NCI-H1092 treated with DMSO at 0.1 percent for 48 hours (cell line): ENCODE measurements at places on chromosomes 3 and 15.
A peak's percentile ranks its signal among the peaks of the same experiment; 100 is the strongest.

DNA sequence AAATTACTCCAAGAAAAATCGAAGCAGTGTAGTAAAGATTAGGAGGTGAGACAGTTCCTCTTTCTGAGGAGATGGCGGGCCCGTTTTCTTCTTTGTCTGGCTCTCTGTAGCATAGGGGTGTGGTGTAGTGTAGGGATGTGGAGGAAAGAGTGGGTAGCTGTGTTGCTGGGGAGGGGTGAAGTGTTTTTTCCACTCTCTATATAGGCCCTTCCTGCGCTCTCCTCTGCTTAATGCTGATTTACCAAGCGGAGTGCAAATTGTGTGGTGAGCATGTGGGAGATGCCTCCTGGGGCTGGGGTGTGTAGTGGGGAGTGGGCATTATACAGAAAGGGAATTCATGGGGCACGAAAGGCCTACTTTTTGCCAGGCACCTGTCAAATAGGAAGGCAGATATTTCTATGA, 94.9 kb downstream of the ST6GAL1 start:
- no peak for DNase-seq

- no peak for DNase-seq
Observed at GRCh38 chr15:71042356-71042922, 72.8 kb upstream of the THSD4 start.

- peak; percentile 2 for DNase-seq
Observed at GRCh38 chr3:17552351-17552750, 190.1 kb downstream of the TBC1D5 start.

DNA sequence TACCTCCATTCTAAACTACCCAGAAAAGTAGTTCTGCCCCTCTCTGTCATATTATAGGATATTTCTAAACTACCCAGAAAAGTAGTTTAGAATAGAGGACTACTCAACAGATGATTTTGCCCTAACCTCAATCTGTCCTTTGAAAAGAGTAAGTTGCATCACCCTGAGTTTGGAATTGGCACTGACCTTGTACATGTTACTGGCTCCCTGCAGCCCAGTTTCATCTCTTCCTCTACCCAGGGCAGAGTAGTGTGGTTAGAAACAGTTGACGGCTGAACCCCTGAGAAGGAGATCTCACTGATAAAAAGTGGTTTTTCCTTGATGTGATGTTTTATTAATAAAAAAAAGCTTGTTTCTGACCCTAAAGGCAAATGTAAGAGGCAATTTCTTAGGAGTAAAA, 340.5 kb upstream of the NECTIN3 start:
- DNase-seq, result no peak

- no peak for DNase-seq
Observed at GRCh38 chr3:64160000-64160695, 65.1 kb downstream of the PRICKLE2 start.

GRCh38 chr3:8518138-8518537, 16.5 kb downstream of the LMCD1 start:
- DNase-seq, result no peak

- peak; percentile 59 for DNase-seq
Observed at GRCh38 chr3:192570821-192571791, 156.2 kb downstream of the FGF12 start.

DNA sequence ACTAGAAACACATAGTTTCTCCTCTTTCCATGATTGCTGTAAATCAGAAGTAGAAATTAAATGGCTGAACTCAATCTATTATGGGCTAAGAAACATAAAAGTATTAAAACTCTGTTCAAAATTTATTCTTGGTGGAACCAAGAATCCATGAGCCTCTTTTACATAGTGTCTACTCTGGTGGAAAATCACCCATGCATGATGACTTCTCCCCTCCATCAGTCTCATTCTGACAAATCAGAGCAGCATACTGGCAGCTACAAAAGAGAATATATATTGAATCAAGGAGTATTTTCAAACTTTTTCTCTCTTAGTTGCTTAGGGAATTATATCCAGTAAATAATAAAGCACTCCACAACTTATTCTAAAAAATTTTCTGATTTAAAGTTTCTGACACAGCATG, 536.9 kb upstream of the CCDC54 start:
- DNase-seq, result no peak

DNA sequence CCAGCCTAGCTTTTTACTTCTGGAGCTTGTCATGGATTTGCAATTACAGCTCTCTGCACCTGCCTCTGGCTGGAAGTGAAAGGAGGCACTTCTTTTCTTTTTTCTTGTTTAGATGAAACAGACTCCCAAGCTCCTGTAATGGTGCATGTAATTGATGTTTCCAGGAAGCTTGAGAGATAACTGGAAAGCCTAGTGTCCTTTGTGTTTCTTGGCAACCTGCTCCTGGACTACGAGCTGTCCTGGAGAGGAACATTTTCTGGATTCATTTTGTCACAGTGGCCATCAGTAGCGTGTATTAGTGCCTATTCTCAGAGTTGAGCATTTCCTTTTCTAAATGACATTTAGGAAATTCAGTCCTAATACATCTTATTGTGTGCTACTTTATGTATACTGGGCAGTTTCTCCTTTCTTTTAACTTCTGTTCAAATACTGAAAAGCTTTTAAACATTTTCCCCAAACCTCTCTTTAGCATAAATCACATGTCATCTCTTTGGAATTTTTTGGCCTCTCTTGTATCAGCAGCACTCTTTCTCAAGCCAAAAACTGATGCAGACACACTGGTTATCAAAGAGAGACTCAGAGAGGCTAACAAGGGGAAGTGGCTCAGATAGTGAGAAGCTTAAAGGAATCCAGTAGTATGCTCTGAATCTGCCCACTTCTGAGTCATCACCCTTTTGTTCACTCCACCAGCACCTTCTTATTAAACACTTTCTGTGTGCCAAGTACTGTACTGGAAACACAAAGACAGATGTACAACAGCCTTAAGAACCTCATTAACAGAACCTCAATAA, 62.6 kb upstream of the SLC2A2 start:
- peak; percentile 13 for DNase-seq

- DNase-seq, result no peak
Observed at GRCh38 chr3:111700054-111700453, 104.9 kb upstream of the ZBED2 start.

DNA sequence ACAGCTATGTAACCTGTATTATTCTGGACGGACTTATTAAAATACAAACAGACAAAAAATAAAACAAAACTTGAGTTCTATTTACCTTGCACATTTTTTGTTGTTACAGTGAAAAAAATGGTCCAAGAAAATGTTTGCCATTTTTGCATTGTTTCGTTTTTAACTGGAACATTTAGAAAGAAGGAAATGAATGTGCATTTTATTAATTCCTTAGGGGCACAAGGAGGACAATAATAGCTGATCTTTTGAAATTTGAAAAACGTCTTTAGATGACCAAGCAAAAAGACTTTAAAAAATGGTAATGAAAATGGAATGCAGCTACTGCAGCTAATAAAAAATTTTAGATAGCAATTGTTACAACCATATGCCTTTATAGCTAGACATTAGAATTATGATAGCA, 17.1 kb downstream of the LMOD3 start:
- no peak for DNase-seq

DNA sequence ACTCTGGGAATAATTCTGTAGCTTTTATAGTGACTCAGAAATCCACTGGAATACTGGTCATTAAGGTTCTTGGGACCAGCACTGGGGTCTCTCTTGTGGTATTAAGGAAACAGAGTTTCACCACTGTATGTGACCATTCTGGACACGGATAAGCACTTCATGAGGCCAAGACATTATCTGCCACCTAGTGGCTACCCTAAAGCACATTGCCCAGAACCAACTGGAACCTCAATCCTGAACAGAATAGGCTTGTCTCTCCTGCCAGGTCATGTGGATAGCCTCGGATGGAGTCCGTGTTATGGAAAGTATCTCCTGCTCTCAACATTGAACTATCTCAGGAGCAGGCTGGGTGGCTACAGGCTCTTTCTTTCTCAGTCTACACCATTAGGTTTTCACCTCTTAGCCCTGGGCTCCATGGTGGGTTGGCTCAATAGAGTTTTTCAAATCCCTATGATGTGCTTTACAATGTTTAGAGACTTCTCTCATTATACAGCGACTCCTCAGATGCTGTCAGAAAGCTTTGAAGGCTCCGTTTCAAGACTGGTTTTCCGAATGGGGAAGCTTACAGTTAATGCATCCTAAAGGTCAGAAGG, 167.6 kb upstream of the ST8SIA2 start:
- DNase-seq, result peak; percentile 26

DNA sequence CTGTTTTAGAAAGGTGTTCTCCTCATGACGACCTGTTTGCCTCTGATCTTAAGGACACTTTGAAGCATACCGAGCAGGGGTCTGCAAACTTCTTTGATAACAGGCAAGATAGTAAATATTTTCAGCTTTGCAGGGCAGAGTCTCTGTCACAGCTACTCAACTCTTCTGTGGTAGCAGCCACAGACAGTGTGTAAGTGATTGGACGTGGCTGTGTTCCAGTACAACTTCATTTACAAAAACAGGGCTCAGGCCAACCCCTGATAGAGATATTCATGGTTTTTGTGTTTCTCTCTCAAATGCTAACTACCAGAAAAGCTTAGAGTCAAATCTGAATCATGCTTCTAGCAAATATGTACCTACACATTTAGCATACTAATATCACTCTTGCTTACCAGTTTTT, 51.5 kb downstream of the TGFBR2 start:
- no peak for DNase-seq

DNA sequence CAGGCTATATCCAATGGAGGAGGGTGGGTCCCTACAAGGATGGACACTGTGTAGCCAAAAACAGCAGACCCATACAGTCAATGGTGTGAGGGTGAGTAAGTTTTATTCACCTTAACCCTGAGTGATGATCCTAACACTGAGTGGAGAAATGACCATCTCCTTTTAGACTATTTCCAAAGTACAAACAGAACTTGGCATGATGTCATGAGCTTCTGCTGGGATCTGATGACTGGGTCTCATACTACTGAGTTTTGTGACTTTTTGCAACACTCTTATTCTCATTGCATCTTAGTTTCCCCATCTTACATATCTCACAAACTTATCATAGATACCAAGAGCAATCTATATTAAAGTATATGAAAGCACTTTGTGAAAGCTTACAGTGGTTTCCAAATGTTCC, 330.3 kb upstream of the CFAP20DC start:
- DNase-seq, result no peak

DNA sequence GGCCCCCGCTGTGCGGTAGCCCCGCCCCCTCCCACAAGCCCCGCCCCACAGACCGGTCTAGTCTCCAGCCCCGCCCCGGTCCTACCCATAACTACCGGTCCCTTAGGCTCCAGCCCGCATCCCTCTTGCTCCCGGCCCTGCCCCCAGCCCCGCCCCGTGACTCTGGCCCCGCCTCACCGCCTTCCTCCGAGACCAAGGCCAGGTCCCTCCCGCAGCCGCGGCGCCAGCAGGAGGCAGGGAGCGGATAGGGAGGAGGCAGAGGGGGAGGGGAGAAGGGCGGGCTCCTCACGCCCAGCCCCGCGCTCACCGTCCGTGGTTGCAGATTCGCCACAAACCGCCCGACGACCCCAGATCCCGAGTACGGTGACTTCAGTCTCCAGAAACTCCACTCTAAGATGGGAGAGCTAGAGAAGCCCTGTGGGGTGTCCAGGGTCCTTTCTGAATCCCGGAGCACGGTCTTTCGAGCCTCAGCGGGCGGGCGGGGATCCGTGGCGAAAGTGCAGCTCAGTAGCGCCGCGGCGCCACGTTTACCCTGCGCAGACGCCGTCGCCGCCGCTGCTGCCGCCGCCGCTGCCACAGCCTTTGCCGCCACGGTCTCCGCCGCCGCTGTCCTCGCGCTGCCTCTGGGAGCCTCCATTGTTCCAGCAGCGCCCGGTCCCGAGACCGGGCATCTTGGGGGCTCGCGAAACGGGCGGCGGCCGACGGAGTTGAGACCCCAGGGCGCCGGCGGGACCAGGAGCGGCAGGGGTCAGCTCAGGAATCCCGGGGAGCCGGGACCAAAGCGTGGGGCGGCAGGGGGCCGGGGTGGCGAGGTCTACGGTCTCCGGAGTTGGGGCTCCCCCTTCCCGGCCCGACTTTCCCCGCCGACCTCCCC, at the start of gene BRPF1:
BRPF1 (plus strand) TSS at position 530 of the 874 bp plus-strand sequence. CDS start 2,406 bp downstream, outside the sequence.
- DNase-seq, result peak; percentile 93

GRCh38 chr3:26562021-26562768, 60.4 kb upstream of the LRRC3B start:
- no peak for DNase-seq

DNA sequence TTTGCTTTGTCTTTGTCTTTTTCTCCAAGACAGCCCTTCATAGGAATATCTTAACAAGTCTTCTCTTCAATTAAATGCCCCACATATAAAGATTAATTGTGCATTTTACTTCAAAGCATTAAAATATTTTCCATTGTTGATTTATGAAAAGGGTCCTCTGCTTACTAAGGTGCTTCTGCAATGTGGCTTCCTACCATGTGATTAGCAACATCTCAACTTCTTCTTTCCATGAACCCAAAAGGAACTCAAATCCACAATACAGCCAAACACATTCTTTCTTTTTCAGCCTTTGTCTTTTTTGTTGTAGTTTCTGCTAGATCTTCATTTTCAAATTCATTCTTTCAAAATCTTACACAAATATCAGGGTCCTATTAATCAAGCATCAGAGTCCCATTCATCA, 309.2 kb downstream of the NSUN3 start:
- no peak for DNase-seq

DNA sequence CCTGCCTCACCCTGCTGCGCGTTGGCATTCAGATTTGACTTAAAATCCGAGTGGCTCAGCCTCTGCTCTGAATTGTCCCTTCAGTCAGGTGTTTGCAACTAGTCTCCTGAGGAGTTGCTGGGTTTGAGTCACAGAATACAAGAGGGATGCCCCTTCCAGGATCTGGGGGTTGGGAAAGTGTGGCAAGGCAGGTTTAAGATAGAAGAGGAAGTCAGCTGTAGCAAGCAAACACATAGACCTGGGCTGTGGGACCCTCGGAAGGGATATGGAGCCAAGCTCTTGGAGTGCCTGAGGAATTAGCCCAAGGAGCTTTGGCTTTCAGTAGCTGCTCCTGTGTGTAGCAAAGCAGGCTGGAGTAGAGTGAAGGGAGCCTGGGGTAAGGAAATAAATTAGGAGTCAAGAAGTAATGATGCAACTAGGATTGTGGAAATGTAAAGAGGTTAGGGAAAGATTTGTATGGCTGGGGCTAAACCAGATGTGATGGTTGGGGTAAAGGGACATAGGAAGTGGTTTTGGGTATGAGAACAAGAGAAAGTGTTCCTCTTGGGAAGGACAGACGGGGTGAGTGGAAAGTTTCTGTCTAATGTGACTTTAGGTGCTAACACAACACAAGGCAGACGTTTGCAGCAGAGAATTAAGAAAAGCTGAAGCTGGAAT, 41.2 kb downstream of the RAB7A start:
- DNase-seq, result no peak
